HT1080 (cell line): ENCODE measurements at places on chromosomes 5 and 9. TPM values are rescaled to one million over a fixed set of nuclear protein-coding genes. Genes with fewer than 3 reads are reported as not detected.

IL13 gene
- total RNA-seq = not detected in 2 replicates

TMEM215 gene
- not detected in 2 replicates for total RNA-seq

SUSD3 gene
- not detected in 2 replicates for total RNA-seq

TLE1 gene
- total RNA-seq = 34.3 and 53.7 TPM in 2 replicates

SPARC gene
- total RNA-seq = 955 and 1,238 TPM in 2 replicates

OR1Q1 gene
- not detected in 2 replicates for total RNA-seq
